LoVo (cell line): ENCODE measurements at places on chromosomes 6 and 20.

GRCh38 chr6:129476810-129477209 is 233.2 kb downstream of the ARHGAP18 start:
- no peak for DNase-seq

GRCh38 chr6:163123098-163123497 is 291.4 kb upstream of the QKI start:
- DNase-seq: no peak

DNA sequence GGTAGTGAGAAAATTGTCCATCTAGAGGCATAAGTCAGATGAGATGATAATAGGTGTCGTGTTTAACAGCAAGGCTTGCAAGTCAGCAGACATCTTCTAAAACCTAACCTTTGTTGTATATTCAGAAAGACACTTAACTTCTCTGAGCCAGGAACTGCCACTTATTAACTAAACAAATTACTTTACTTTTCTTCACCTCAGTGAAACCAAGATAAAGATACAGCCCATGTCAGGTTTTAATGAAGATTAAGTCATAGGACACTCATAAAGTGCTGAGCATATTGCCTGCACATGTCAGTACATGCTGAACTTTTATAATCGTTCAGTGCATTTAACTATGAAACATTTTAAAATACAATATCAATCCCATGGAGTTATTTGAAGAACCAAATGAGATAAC is 286.8 kb downstream of the NKAIN2 start:
- DNase-seq: no peak

GRCh38 chr6:71724456-71725125 is 161.8 kb upstream of the RIMS1 start:
- no peak for DNase-seq

- DNase-seq: no peak
Observed at GRCh38 chr6:103874575-103874974, 985.1 kb downstream of the HACE1 start.

GRCh38 chr6:134519465-134519864 is 201.6 kb upstream of the SGK1 start:
- no peak for DNase-seq

- DNase-seq: no peak
Observed at GRCh38 chr20:64192406-64192805, 28.2 kb downstream of the MYT1 start.

GRCh38 chr20:9286501-9287461 is 217.9 kb downstream of the PLCB4 start:
- peak; percentile 13 for DNase-seq

GRCh38 chr20:53513489-53514298 is 79.9 kb downstream of the ZNF217 start:
- no peak for DNase-seq

GRCh38 chr6:41277605-41278004 is 8.9 kb downstream of the TREM1 start:
- no peak for DNase-seq

DNA sequence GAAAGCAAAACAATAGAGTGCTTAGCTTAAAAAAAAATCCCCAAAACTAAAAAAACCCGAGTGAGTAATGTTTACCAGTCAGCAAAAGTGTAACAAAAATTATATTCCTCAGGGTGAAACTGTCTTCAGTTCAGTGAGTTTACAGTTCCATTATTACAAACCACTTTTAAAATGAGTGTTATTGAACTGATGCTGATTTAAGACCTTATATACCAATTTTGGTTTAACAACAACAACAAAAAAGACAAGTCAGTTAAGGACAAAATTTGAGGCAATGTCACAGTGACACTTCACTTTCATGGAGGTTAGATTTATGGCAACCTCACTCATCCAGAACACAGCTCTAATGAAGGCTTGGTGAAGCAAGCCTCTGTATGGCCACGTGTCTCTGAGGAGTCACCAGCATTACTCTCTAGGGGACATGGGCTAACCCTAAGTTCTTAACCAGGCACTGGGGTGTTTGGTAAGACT is 630.8 kb downstream of the PHF3 start:
- no peak for DNase-seq

- DNase-seq: no peak
Observed at GRCh38 chr20:59958626-59959025, 403 bp downstream of the CDH26 start.

DNA sequence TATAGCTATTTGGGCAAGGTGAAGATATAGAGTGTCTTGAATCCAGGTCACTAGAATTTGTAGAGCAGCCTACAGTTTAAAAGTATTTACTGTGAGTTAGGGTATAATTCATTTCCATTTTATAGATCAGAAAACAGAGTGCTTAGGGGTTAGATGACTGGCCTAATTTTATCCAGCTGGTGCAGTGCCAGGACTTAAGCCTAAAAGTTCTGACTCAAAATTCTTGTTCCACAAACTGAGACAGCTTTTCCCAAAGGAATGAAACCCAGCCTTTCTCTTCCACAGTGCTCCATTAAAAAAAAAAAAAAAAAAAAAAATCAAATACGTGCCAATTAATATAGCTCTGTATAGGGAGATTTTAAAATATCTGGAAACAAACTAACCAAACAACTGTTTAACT is 441.0 kb upstream of the MARCKS start:
- DNase-seq: no peak

GRCh38 chr20:17571153-17571527 is 1.3 kb downstream of the DSTN start:
- no peak for DNase-seq

GRCh38 chr6:136427378-136427717 is 122.9 kb downstream of the MAP7 start:
- DNase-seq: no peak

- DNase-seq: no peak
Observed at GRCh38 chr20:53428996-53429395, 164.6 kb downstream of the ZNF217 start.

GRCh38 chr6:135225911-135226310 is 44.8 kb downstream of the MYB start:
- no peak for DNase-seq

- no peak for DNase-seq
Observed at GRCh38 chr6:37607944-37608343, 89.7 kb downstream of the MDGA1 start.

DNA sequence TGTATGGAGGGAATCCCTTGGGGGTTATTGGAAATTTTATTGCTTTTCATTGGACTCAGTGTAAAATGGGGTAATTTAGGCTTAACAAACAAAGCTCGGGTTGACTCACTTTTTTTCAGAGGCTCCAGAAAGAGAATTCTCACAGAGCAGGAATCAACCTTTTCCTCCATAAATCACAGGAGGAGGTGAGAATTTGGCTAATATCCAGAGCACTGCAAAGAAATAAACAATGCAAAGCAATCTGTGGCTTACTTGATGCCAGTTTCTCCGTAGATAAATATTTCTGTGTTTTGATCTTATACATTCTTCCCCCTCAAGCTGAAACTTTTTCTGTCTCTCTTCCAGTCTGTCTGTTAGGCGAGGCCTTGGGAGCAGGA is 176.6 kb downstream of the TSHZ2 start:
- no peak for DNase-seq
